Putamen (tissue), 1 donor: ENCODE measurements at places on chromosomes 7 and 10.
A peak's percentile ranks its signal among the peaks of the same experiment; 100 is the strongest.

DNA sequence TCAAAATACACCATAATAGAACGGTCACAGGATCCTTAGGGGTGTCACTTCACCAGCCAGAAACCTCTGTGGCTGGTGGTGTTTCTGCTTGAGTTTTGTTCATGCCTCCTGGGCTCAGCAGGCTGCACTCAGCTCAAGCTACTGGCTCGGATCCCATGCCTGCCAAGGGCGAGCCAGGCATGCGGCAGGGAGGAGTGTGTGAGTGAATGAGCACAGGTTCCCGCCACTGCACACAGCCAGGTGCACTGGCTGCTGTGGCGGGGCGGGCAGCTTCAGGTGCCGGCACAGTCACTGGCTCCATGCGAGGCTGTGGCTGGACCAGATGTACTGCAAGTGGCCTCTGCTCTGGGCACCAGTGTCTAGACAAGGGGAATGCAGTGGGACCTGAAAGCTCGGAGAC, 29.5 kb downstream of the CLDN12 start:
- no peak for DNase-seq

DNA sequence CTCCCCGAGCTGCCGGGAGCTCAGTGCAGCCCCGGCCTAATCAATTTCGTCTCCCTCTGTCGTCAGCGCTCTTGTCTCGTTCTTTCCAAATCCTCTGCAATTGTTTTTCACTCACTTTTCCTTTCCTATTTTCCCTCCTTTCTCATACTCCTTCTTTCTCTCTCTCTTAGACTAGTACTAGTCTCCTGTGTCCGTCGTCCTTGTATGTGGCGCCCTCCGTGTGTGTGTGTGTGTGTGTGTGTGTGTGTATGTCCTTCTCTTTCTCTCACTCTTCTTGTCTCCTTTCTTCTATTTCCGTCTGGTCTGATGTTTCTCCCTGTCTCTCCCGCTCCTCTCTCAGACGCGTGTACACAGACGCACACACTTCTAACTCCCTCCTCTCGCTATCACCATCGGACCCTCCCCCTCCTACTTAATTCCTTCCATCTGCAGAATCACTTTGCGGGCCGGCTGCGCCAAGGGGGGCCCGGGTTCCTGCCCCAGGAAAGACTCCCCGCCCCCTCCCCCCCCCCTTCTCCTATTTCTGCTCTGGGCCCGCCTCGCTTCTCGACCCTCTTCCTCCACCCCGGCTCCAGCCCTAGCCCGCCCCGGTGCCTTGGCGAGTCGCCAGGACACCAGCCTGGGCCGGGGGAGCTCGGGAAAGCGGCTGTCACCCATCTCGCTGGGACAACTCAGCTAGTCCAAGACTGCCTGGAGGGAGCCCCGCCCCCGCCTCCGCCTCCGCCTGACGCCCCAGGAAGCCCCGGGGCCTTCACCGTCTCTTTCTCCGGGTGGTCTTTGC, 743 bp upstream of the ZCCHC24 start:
- no peak for DNase-seq

- no peak for DNase-seq
Observed at GRCh38 chr10:13078912-13079775, 20.8 kb upstream of the OPTN start.

DNA sequence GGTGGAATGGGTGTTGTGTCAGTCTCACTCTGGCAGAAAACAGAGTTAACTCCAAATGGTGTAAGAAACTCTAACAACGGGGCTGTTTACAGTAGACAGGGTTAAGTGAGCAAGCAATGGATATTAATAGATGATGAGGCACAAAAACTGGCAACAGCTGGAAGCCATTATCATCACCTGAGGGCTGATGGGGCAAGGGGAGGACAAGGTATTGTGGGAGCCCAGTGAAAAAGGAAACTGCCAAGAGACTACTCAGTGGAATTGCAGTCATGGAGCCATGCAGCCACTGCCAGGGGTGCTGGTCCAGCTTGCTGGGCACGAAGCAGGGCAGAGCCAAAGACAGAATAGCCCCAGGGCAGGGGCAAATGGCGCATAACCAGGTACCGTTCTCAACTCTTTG, 260.7 kb downstream of the BICC1 start:
- no peak for DNase-seq

DNA sequence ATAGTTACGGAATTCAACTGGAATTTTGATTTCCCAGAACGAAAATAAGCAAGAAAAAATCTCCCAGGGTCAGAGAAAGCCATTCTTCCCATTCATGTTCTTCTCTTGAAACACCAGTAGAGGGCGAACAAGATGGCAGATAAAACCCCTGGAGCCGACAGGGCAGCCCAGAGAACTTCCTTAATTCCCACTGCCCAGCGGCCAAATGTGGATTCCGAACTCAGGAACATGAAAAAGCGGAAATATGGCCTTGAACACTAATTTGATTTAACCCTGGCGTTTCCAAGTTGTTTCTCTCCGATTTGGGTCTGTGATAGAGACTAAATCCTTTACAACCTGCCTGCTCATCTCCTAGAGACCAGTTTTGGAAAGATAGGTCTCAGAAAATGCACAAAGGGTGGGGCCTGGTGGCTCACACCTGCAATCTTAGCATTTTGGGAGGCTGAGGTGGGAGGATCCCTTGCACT, 100.7 kb upstream of the WAC start:
- DNase-seq: peak; percentile 42

GRCh38 chr10:71395621-71396020, 1.1 kb upstream of the CDH23 start:
- DNase-seq: no peak

DNA sequence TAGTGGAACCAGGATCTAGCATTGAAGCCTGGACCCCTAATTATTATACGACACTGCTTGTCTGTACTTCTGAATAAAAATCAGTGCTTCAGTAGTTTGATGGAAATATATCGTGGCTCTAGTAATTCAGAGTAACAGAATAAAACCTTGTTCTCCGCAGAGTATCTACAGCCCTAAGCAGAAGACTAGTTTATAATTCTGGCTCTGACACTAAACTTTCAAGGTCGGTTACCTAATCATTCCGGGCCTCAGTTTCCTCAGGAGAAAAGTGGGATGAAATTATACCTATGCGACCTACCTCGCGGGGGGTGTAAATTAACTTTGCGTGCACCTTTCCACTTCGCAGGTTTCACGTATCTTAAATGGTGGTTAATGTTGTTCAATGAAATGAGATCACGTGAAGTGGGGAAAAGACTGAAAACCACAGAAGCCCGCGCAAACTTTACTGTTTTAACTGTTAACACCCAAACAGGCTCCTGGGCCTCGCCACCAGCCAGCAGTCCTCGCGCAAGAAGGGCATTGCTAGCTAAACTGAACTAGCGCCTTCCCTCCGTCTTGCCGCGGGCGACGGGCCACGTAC, 615 bp downstream of the THAP5 start:
- DNase-seq: no peak

GRCh38 chr7:33845991-33846509, 59.3 kb upstream of the BMPER start:
- DNase-seq: no peak

- DNase-seq: no peak
Observed at GRCh38 chr10:103776878-103777591, 78.3 kb downstream of the SH3PXD2A start.

- DNase-seq: no peak
Observed at GRCh38 chr10:119738962-119739361, 13.1 kb downstream of the INPP5F start.

GRCh38 chr10:121596689-121597503, 1.3 kb downstream of the FGFR2 start:
- peak; percentile 74 for DNase-seq

GRCh38 chr10:3700531-3701076, 84.4 kb downstream of the KLF6 start:
- no peak for DNase-seq

- no peak for DNase-seq
Observed at GRCh38 chr7:41633690-41634089, 69.2 kb downstream of the INHBA start.

DNA sequence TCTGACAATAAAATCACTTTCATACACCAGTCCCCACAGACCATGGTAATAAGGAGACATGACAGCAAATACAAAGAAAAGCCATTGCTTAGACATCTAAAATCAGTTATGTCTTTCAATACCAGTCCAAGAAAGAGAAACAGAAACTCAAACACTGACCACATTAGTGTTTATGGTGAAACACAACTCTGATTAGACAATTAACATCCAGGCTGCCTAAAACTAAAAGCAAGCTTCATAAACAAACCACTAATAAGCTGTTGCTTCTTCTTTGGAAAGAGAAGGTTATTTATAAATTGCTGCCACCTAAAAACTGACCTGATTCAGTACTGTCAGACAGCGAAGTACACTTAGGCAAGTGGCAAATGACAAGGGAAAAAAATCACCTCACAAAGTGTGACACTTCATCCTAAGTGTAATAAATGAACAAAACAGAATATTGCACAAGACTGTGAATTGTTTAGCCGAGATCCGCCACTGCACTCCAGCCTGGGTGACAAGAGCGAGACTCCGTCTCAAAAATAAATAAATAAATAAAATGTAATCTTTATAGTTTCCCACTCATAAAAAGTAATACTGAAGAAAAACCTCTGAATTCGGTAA, 277.4 kb downstream of the PARD3 start:
- DNase-seq: no peak

DNA sequence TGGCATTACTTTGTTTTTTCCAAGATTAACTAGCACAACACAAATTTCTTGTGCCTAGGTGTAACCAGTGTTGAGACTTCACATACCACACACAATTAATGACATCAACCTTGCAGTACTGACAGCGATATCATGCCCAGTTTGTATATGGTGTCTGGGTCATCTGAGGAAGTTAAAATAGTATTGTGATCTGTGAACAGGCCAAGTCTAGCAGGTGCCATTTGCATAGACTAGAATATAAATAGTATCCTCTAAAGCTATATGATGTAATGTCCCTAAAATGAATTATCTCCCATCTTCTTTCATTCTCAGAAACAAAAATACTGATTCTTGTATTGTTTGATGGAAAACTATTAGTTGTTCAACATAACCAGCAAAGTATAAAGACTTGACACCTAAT, 175.8 kb upstream of the KAT6B start:
- DNase-seq: no peak

DNA sequence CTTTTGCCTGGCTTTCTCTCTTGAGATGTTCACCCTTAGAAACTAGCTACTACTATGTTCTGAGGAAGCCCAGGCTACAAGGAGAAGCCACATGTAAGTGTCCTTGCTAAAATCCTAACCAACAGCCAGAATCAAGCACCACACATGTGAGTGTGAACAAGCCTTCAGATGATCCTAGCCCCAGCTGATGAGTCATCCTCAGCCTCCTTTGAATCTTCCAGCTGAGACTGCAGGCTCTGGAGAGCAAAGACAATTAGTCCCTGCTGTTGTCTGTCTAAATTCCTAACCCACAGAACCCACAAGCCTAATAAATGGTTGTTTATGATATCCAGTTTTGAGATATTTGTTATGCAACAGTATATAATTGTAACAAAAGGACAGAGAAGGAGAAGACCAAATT, 92.8 kb upstream of the TAC1 start:
- no peak for DNase-seq

- no peak for DNase-seq
Observed at GRCh38 chr7:138865843-138866242, 67.8 kb upstream of the ATP6V0A4 start.

GRCh38 chr7:32217341-32218153, 147.3 kb upstream of the PDE1C start:
- no peak for DNase-seq

DNA sequence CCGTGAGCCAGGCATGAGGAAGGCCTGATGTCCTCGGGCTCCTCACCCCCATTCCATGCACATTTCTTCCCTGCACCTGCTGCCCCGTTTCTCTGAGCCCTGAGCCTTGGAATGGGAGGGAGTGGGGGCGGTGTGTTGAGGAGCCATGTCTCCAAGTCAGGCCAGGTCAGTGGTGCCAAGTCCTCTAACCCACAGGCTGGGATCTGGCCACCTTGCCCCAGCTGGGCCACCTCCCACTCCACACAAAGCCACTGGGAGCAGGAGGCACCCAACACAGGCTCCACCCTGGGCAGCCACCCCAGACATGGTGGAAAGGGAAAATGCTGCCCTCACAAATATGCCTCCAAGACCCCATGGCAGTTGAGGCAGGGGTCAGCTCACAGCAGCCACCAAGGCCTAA, 27.7 kb downstream of the ZCCHC24 start:
- DNase-seq: no peak

DNA sequence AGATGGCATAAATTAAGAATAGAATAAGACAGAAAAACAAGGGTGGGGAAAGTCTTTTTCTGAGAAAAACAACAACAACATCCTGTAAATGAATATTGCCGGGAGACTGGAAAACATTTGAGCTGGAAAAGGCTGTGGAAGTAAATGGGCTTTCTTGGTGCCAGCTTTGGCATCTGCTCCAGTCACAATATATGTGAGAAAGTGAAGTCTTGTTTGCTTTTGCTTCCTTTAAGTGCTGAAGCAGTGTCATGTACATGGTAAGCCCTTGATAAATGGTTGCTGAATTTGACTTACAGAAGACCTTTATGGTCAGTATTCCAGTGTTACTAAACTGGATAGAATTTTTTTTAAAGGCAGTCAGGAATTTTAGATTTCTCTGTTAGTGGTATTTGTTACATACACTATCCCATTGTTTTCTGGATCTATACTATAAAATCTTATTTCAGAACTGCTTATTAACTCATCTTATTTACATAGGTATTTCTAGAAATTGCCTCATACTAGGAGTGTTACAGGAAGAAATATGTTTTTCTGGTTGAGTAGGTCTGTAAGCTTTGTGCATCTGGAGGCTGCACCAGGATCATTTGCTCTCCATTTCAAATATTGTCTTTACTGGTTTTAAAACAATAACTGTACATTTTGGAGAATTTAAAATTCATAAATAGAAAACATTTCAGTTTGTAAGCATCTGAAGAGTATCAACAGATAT, 201.7 kb upstream of the FOXP2 start:
- no peak for DNase-seq

GRCh38 chr10:101007915-101008822, 8.6 kb downstream of the LZTS2 start:
- peak; percentile 71 for DNase-seq

DNA sequence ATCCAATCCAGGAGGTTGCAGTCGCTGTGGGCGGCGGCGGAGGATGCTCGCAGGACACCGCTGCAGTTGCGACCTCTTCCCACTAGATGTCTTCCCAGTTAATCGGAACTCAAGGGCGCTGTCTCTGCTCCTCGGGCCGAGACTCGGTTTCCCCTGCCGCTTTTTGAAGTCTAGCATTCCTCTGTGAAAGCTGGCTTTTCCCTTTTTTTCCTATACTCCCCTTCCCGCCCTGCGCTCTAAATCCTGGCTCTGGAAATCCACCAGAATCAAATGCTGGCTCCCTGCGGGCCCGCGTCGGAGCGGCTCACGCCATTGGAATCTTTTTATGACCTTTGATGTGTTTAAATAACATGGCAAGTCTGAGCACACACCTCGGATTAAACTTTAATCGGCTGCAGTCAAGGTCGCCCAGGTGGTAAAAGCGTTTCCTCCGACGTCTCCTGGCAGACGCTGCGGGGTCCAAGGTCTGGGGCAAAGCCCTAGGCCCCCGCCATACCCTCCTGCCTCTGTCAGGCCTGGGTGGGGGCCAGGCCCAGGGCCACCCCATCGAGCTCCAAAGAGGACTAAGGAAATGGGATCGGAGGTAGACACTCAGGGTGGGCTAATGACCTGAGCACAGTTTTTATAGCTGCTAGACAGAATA, 10.7 kb upstream of the HOXA13 start:
- DNase-seq: no peak
